ENCODE measurements at places on chromosomes 12 and 14.

DNA sequence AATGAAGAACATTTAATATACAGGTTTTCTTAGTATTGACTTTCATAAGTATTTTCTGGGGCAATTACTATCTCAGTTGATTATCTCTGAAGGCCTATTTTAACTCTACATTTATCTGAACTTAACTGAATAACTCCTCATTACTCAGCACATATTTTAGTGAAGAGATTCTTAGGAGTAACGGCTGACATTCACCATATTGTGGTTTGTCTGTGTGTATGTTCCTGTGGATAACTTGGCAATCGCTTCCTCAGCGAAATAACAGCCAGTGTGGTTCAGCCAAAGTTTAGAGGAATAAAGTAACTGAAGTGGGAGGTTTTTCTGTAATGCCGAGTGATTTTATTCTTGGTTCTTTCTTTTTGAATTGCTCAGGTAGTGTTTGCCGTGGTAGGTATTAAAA lies 168.0 kb downstream of the RAD51B start:
- H3K36me3 ChIP-seq: no peaks in the 10 kb centered on the region
- H3K4me1 ChIP-seq: no peaks in the 10 kb centered on the region
- no peaks in the 10 kb centered on the region for H3K27me3 ChIP-seq
- H3K4me3 ChIP-seq: no peak overlapping the region
- no peak overlapping the region for H3K27ac ChIP-seq
- no peak for DNase-seq

DNA sequence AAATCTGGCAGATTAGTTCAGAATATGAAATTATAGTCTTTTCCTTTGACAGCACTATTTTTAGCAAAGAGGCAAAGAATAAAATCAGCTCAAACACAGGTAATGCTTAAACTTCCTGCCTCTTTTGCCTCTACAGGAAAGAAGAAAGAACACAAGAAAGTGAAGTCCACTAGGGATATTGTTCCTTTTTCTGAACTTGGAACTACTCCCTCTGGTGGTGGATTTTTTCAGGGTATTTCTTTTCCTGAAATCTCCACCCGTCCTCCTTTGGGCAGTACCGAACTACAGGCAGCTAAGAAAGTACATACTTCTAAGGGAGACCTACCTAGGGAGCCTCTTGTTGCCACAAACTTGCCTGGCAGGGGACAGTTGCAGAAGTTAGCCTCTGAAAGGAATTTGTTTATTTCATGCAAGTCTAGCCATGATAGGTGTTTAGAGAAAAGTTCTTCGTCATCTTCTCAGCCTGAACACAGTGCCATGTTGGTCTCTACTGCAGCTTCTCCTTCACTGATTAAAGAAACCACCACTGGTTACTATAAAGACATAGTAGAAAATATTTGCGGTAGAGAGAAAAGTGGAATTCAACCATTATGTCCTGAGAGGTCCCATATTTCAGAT lies 17.4 kb downstream of the TMPO start:
- DNase-seq: no peak
- peaks cover 21% of the 10 kb centered on the region for H3K4me1 ChIP-seq
- H3K27me3 ChIP-seq: no peaks in the 10 kb centered on the region
- H3K4me3 ChIP-seq: no peak overlapping the region

DNA sequence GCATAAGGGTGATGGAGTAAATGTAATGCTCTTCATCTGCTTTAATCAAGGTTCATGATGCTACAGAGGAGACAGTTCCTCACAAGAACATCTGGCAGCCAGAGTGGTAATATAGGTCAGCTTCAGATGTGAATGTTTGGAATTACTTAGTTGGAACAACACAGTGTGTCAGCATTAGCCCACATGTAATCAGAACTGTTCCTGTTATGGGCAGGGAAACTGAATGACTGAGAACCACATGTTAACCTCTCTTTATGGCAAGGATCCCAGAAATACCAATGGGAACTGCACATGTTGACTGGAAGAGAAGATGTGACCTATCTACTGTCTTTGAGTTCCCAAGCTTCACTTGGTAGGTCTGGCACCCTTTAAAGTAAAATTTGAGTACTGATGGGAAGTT lies 390.1 kb upstream of the PDE3A start:
- no peak for DNase-seq
- H3K27ac ChIP-seq: no peak overlapping the region
- H3K4me3 ChIP-seq: no peak overlapping the region
- peaks cover 4% of the 10 kb centered on the region for H3K4me1 ChIP-seq
- no peaks in the 10 kb centered on the region for H3K36me3 ChIP-seq

DNA sequence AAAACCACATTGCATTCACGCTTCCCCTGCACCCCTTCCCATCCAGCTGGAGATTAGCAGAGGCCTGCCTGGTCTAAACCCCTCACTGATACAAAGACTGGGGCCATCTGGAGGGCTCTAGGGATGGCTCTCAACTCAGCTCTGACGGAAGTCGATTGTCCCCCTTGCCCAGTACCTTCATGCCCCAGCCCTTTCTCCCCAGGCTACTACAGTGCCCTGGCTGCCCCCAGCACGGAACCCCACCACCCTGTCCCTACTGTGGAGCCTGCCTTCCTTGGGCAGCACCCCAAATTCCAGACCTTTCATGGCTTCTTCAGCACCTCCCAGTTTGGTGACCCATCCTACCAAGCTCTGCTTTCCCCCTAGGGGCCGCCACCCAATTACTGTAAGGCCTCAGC lies 25.6 kb downstream of the ZFP36L1 start:
- H3K27me3 ChIP-seq: peaks cover 1% of the 10 kb centered on the region
- H3K36me3 ChIP-seq: no peaks in the 10 kb centered on the region
- H3K27ac ChIP-seq: peak overlapping the region; percentile 50

DNA sequence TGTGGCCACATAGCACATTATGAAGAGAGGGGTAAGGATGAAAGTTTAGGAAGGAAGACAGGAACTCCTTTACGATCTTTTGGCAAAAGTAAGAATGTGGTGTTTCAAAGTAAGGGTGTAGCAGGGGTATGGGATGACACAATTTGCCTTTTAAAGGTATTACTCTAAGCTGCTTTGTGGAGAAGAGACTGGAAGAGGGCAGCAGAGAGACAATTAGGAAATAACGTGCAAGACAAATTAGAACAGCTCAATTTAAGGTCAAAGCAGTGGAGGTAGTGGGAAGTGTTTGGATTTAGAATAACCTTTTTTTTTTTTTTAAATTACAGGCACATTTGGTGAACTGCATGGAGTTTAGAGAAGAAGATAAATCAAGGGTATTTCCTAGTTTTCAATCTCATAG lies 342.6 kb downstream of the NOVA1 start:
- H3K27me3 ChIP-seq: no peaks in the 10 kb centered on the region
- no peak overlapping the region for H3K27ac ChIP-seq
- DNase-seq: no peak
- H3K36me3 ChIP-seq: no peaks in the 10 kb centered on the region
- no peak overlapping the region for H3K4me3 ChIP-seq
- no peaks in the 10 kb centered on the region for H3K4me1 ChIP-seq

- H3K4me1 ChIP-seq: peaks cover 3% of the 10 kb centered on the region
- H3K27me3 ChIP-seq: peaks cover 3% of the 10 kb centered on the region
- H3K27ac ChIP-seq: no peak overlapping the region
- no peak for DNase-seq
- H3K4me3 ChIP-seq: no peak overlapping the region
- H3K36me3 ChIP-seq: no peaks in the 10 kb centered on the region
These were observed 93.5 kb downstream of the SINHCAF start for GRCh38 chr12:31232361-31232965.

- no peak overlapping the region for H3K4me3 ChIP-seq
- H3K27me3 ChIP-seq: no peaks in the 10 kb centered on the region
- no peak overlapping the region for H3K27ac ChIP-seq
- no peak for DNase-seq
These were observed 661.2 kb downstream of the SLC16A7 start for GRCh38 chr12:60257063-60257462.

GRCh38 chr12:42779186-42779859 lies 189.8 kb upstream of the PRICKLE1 start:
- H3K4me3 ChIP-seq: no peak overlapping the region
- no peak for DNase-seq
- H3K4me1 ChIP-seq: no peaks in the 10 kb centered on the region
- H3K27ac ChIP-seq: no peak overlapping the region
- no peaks in the 10 kb centered on the region for H3K36me3 ChIP-seq

- no peak for DNase-seq
- H3K36me3 ChIP-seq: no peaks in the 10 kb centered on the region
- no peaks in the 10 kb centered on the region for H3K27me3 ChIP-seq
- H3K27ac ChIP-seq: no peak overlapping the region
- H3K4me3 ChIP-seq: no peak overlapping the region
These were observed 31.4 kb downstream of the FGD6 start for GRCh38 chr12:95185854-95186253.

- H3K27me3 ChIP-seq: peaks cover 2% of the 10 kb centered on the region
- no peak overlapping the region for H3K4me3 ChIP-seq
- DNase-seq: no peak
- H3K4me1 ChIP-seq: peaks cover 7% of the 10 kb centered on the region
- no peak overlapping the region for H3K27ac ChIP-seq
These were observed 214.5 kb upstream of the ATP2B1 start for GRCh38 chr12:89923091-89923490.

- peaks cover 12% of the 10 kb centered on the region for H3K27me3 ChIP-seq
- H3K4me3 ChIP-seq: peak overlapping the region; percentile 88
- H3K36me3 ChIP-seq: peaks cover 10% of the 10 kb centered on the region
- peaks cover 30% of the 10 kb centered on the region for H3K4me1 ChIP-seq
- peak overlapping the region; percentile 87 for H3K27ac ChIP-seq
These were observed 462 bp upstream of the ETNK1 start for GRCh38 chr12:22624548-22624869.

GRCh38 chr12:106161491-106161890 lies 22.7 kb upstream of the NUAK1 start:
- H3K4me1 ChIP-seq: no peaks in the 10 kb centered on the region
- H3K27ac ChIP-seq: no peak overlapping the region
- peaks cover 14% of the 10 kb centered on the region for H3K27me3 ChIP-seq
- H3K4me3 ChIP-seq: no peak overlapping the region
- no peaks in the 10 kb centered on the region for H3K36me3 ChIP-seq

- no peaks in the 10 kb centered on the region for H3K36me3 ChIP-seq
- H3K4me3 ChIP-seq: no peak overlapping the region
- no peaks in the 10 kb centered on the region for H3K27me3 ChIP-seq
- no peaks in the 10 kb centered on the region for H3K4me1 ChIP-seq
- no peak for DNase-seq
These were observed 1057.6 kb downstream of the GALC start for GRCh38 chr14:86935241-86935885.
